ENCODE measurements at places on chromosomes 5 and 9. TPM values are rescaled to one million over a fixed set of nuclear protein-coding genes. Genes with fewer than 3 reads are reported as not detected.

The DMRTA1 gene
- polyA plus RNA-seq = 0.30 TPM

DNA sequence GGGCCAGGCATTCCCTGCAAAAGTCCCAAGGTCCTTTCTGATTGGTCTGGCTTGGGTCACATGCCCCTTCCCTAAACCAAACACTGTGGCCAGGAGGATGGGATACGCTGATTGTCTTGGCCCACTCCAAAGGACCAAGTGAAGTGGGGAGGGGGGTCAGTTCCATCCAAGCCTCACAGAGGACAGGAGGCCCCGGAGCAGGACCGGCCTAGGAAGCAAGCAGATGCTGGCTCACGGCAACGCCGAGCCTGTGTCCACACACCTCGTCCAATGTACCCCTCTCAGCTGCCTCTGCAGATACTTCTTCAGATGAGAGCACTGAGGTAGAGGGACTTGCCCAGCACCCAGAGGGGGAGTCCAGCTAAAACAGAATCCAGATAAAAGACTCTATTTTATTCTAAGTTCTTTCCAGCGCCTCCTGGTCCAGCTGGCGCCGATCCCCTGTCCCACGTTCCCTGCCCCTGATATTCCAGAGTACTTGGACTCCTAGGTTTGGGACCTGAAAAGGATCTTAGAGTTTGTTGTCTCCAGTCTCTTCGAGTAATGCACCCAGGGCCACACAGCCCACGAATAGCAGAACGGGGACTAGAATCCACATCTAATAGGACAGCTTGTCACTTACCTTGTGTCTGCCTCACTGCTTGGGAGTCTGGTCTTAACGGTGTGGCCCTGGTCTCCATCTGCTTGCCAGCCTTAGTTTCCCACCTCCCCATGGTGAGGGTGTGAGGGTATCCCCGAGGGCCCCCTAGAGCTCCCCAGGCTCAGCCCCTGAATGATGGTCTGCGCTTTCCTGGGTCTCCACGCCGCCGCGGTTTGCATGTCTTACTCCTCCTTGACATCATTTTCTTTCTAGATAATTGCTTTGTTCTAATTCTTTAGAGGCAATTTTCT is 72.4 kb upstream of the UNC5A start:
- DNase-seq = no peak

- DNase-seq = no peak
Measured at GRCh38 chr5:75044406-75044805, 8.0 kb downstream of the GCNT4 start.

DNA sequence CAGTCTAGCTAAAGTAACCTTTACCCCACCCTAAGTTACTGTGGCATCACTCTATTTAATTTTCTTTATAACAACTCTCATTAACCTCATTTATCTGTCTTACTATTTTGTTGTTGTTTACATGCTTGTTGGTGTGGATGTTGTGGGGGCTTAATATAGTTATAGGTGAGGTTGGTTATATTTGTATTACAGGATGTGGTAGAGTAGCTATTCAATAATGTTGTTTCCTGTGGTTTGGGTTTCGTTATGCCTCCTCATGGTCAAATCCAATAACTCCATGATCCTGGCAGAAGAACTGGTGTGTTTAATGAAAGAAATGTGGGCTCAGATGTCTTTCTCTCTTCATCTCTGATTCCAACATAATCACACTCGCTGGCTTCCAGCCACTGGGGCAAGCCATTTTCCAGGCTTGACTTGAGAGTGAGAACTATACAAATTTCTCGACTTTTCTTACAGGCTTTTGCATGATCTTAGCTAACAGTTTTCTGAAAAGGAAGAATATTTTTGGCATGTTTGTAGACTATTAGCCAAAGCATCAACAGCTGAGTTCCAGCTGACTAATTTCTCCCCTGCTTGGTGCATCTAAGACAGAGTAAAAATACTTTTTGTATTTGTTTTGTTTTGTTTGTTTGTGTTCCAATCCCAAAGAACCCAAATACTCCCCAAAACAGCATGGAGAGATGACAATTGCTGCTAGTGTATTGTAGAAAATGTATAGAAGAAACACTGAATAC is 303.7 kb upstream of the PAPPA start:
- DNase-seq = no peak

DNA sequence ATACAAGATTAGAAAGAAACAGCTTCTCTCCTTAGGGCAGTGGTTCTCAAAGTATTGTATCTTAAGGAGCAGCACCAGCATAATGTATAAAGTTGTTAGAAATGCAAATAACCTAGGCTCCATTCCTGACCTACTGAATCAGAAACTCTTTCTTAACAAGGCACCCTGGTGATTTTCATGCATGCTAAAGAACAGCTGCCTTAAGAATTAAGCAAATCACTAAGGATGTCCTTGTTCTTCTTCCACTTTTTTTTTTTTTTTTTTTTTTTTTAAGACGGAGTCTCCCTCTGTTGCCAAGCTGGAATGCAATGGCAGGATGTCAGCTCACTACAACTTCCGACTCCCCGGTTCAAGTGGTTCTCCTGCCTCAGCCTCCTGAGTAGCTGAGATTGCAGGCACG is 1095.2 kb upstream of the EDIL3 start:
- no peak for DNase-seq

- no peak for DNase-seq
Measured at GRCh38 chr9:137294681-137295237, 7.3 kb downstream of the NRARP start.

GRCh38 chr5:3993856-3994473 is 398.3 kb downstream of the IRX1 start:
- no peak for DNase-seq

- DNase-seq = no peak
Measured at GRCh38 chr9:112076814-112077213, 98.3 kb downstream of the SUSD1 start.

DNA sequence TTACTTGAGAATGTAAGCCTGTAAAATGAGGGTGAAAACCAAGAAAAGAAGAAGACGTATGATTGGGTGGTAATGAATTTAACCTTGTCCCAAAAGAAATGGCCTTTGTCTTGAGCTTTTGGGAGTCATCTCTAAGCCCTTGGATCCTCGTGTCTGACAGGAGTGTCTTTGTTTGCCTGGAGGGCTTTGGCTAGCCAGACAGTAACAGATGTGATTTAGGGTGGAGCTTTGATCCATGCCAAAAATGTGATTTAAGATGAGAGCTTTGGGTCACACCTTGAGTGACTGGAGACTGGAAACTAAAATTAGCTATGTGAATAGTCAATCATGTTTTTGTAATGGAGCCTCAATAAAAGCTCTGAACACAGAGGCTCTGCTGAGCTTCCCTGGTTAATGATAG is 25.9 kb upstream of the ZFAND5 start:
- no peak for DNase-seq

DNA sequence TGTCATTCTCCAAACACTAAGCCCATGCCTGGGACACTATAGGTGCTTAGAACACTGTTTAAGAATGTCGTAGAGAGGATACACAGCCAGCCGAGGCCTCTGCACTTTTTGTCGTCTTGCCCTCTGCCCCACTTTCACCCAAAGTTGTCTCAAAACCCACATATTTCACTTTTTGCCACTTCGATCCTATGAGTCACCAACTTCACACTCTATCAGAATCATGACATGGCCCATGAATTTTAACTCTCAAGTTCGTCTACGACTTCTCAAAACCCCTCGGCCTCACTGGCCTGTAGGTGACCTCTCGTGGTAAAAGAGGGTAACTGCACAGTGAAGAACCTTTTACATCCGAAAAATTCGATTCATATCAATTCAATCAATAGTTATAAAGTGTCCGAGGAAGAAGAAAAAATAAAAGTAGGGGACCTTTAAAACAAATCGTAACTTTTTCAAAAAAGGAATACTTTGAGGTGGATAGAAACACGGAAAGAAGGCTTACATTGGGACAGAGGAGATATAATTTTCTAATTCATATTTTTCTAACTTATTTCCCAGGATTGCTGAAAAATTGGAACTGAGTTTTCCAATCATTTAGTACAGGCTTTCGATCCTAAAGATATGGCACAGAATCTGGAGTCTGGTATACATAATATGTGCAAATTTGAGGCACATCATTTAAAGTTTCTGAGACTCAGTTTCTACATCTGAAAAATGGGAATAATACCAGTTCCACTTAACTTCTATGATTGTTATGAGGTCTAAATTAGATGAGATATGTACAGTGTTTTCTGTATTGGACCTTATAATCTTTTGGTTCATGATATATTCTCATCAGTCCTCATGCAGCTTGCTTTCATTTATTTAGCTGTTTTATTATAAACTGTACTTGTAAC is 122.6 kb downstream of the APBA1 start:
- no peak for DNase-seq

DNA sequence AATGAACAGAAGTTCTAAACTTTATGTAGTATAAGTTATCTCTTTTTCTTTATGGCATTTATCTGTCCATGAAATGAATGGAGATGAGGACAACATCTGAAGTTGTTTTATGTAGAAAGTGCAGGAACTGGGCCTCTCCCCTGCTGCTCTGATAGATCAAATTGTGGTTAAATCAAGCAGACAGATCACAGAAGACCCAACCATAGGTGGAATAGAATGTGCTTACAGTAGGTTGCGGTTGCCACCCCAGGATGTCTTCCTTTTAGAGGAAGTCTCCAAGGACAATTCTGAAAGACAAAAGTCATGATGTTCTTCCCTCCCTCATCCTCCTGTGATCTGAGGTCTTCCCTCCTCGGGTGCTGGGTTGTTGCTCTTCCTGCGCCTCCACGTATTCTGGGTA is 12.9 kb downstream of the RASGRF2 start:
- DNase-seq = no peak

GRCh38 chr5:174311121-174311520 is 265.6 kb downstream of the NSG2 start:
- no peak for DNase-seq

DNA sequence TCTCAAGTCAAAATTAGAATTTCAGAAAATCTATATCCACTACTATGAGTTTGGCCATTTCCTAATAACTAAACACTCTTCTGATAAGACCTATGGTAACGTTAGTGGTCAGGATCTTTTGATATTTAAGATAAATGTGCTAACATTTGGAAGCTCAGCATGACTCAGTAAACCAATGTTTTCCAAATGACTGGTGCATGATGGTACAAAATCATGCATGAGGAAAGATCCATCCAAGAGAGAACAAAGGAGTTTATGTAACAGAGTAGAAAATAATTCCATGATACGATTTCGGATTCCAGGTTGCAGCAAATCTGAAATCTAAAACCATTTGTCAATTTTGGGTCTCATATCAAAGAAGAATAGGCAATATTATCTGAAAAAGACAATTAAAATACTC is 279.2 kb downstream of the NSG2 start:
- DNase-seq = no peak

GRCh38 chr5:56262279-56262678 is 29.1 kb upstream of the ANKRD55 start:
- DNase-seq = no peak

The GPR151 gene
- not detected for polyA plus RNA-seq

- no peak for DNase-seq
Measured at GRCh38 chr5:39226100-39226451, 6.7 kb upstream of the FYB1 start.

DNA sequence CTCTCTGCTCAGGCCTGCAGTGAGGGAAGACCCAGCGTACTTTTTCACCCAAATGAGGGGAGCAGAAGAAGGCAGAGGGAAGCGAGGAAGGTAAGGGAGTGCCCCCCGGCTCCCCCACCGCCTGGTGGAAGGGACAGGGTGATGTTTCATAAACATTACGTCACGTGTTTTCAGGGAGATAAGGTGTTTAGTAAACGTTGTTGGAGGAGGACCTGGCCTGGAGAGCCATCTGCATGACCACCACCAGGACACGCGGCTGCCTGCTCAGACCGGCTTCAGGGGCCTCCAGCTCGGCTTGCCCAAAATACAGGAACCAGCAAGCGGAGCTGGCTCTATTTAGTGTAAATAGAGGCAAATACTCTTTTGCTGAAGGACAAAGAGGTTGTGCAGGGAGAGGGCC is 40.0 kb upstream of the C5orf58 start:
- DNase-seq = no peak

GRCh38 chr9:81609782-81610739 is 79.3 kb downstream of the TLE1 start:
- DNase-seq = no peak

The ICE1 gene
- 40.7 TPM for polyA plus RNA-seq

The STXBP1 gene
- 32.5 TPM for polyA plus RNA-seq

GRCh38 chr9:112569186-112569585 is 82.6 kb downstream of the KIAA1958 start:
- no peak for DNase-seq
